ENCODE measurements at places on chromosomes 2 and 18. TPM values are rescaled to one million over a fixed set of nuclear protein-coding genes. Genes with fewer than 3 reads are reported as not detected.

The CDH20 gene
- total RNA-seq: 0.08 TPM

The XRCC5 gene
- total RNA-seq: 107 TPM

The TGFBRAP1 gene
- 9.8 TPM for total RNA-seq

The TUBB8B gene
- total RNA-seq: not detected

The DPP10 gene
- total RNA-seq: 0.13 TPM

The EFHD1 gene
- total RNA-seq: 20.1 TPM

The UGT1A5 gene
- not detected for total RNA-seq

The FRZB gene
- 4.3 TPM for total RNA-seq

The NCKAP5 gene
- 10.6 TPM for total RNA-seq

The HOXD1 gene
- total RNA-seq: 0.59 TPM

The SAG gene
- total RNA-seq: not detected

The MCM6 gene
- 6.5 TPM for total RNA-seq

The COL3A1 gene
- total RNA-seq: 180 TPM

The GCKR gene
- not detected for total RNA-seq
